ENCODE measurements at places on chromosomes 12 and 14.

DNA sequence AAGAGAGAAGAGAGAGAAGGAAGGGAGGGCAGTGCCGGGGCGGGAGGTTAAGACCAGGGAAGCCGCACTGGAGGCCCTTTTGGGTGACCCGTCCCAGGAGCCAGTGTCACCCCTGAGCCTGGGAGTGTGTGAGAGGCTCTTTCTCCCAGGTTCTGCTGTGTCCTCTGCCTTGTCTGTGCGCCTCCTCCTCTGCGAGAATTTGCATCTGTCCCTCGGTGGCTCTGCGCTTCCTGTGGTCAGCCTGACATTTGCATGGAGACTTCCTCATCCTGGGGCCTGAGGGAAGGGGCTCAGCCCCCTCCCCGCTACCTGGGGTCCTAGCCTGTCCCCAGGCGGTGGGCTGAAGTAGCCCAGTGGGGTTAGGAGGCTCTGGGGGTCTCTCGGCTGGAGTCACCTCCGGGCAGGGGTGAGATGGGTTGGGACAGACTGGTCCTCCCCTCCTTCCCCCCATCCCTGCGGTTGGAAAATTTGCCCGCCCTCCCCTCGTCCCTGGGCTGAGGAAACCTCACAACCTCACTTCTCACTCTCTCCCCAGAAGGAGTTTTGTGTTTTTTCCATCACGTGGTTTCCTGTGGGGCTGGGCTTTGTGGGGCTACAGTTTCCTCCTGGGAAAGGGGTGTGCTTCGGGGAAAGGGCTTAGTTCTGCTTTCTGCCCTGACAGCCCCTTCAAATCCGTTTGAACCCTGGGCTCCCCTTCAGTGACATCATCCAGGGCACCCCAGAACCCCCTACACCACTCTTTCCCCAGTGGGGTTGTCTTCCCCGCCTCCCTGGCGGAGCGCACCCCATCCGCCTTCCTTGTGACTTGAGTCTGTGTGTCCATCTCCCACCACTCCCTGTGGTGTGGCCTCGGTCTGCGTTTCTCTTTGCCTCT lies 2.5 kb downstream of the PTPN6 start:
- DNase-seq = no peak

DNA sequence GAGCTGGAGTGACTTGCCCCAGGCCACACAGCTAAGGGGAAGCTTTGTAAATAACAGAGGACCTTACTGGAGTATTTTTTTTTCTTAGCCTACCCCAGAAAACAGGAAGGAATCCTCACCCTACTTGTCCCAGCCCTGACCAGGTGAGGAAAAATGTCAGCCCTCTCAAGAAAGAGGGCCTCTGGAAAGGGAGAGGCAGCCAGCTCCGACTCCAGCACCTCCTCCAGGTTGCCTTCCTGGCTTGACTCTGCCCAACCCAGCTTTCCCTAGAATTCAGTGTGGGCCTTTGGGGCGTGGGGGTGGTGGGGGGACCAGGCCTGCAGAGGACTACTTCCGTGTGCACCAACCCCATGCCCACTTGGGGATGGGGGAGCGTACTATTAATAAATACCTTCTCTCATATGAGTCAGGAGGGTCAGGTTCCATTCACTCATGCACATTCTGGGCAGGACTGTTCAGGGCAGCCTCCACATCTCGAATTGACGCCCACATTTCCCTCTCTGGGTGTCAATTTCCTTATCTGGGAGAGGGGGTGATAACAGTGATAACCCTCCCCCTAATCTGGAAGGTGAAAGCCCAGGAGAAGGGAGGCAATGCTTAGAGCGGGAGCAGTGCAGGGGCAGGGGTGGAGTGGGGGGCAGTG lies 5.2 kb downstream of the RHOF start:
- no peak for DNase-seq

- DNase-seq = no peak
Measured at GRCh38 chr12:100442403-100442802, 31.3 kb upstream of the NR1H4 start.

DNA sequence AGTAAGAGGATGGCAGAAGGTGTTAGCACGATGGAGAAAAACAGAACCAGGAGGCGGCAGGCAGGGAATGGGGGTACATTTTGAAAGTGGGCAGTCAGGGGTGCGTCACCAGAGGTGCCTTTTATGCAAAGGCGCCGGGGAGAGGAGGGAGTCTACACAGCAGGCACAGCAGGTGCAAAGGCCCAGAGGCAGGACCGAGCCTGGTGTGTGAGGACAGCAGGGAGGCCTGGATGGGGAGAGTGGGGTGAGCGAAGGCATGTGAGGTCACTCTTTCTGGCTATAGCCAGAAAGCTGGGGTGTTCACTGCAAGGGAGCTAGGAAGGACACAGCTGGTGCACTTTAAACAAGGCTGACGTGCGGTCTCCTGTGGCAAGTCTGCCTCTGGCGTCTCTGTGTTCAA lies 65.0 kb downstream of the NCOR2 start:
- DNase-seq = no peak

GRCh38 chr14:86619726-86620125 lies 1089.8 kb downstream of the FLRT2 start:
- no peak for DNase-seq
